ENCODE measurements at places on chromosomes 7 and 10.

- DNase-seq = no peak
These were observed 9.6 kb downstream of the TPK1 start for GRCh38 chr7:144826208-144826607.

GRCh38 chr7:44177570-44178131, 11.6 kb downstream of the GCK start:
- DNase-seq = no peak

GRCh38 chr10:74738985-74739567, 87.3 kb upstream of the KAT6B start:
- DNase-seq = no peak

GRCh38 chr7:23308754-23309153, 9.6 kb downstream of the MALSU1 start:
- no peak for DNase-seq

- DNase-seq = no peak
These were observed 3.3 kb upstream of the DENND10 start for GRCh38 chr10:119100434-119101238.
